ENCODE measurements at places on chromosomes 7 and 10. TPM values are rescaled to one million over a fixed set of nuclear protein-coding genes. Genes with fewer than 3 reads are reported as not detected.

Gene ABCB8
- 29.3 TPM for total RNA-seq

Gene LIPA
- total RNA-seq = 20.4 TPM

Gene CCNY
- total RNA-seq = 23.3 TPM

Gene ABCF2
- 30.8 TPM for total RNA-seq

Gene ZKSCAN5
- total RNA-seq = 6.3 TPM

Gene ODAD2
- not detected for total RNA-seq

Gene GRID2IP
- total RNA-seq = 0.49 TPM

Gene ITIH5
- 8.5 TPM for total RNA-seq

Gene CHN2
- total RNA-seq = 3.8 TPM

Gene SYNPO2L
- not detected for total RNA-seq

Gene DYDC2
- 0.42 TPM for total RNA-seq

Gene FZD8
- total RNA-seq = 13.1 TPM

Gene OR13A1
- total RNA-seq = not detected

Gene MAT1A
- 12.1 TPM for total RNA-seq

Gene COL13A1
- total RNA-seq = 2.3 TPM

Gene ADAM22
- 0.30 TPM for total RNA-seq

Gene NPY4R2
- total RNA-seq = 0.88 TPM

Gene HOXA2
- 0.39 TPM for total RNA-seq

Gene LYZL2
- total RNA-seq = not detected

Gene NANOS1
- 1.4 TPM for total RNA-seq

Gene NEBL
- 52.0 TPM for total RNA-seq

Gene SEMA3D
- 4.7 TPM for total RNA-seq

Gene CAMK1D
- 36.7 TPM for total RNA-seq

Gene EIF5AL1
- total RNA-seq = 0.05 TPM

Gene TMEM236
- 0.08 TPM for total RNA-seq

Gene C10orf105
- 0.21 TPM for total RNA-seq

Gene ADCYAP1R1
- not detected for total RNA-seq

Gene EIF4H
- 286 TPM for total RNA-seq

Gene FEZF1
- total RNA-seq = not detected

Gene OR2A5
- total RNA-seq = not detected

Gene MMP21
- not detected for total RNA-seq

Gene ENO4
- 4.4 TPM for total RNA-seq

Gene ATRNL1
- total RNA-seq = 1.1 TPM

Gene FAM107B
- total RNA-seq = 29.5 TPM

Gene GPR26
- not detected for total RNA-seq

Gene AQP1
- 138 TPM for total RNA-seq

Gene ASB10
- not detected for total RNA-seq

Gene TMEM213
- 9.2 TPM for total RNA-seq

Gene SAMD9L
- 1.3 TPM for total RNA-seq

Gene TSPAN12
- 3.7 TPM for total RNA-seq

Gene FAM13C
- total RNA-seq = 12.2 TPM

Gene HOXA13
- 0.11 TPM for total RNA-seq

Gene KMT2C
- total RNA-seq = 64.6 TPM

Gene VAX1
- total RNA-seq = not detected

Gene SH2B2
- 13.9 TPM for total RNA-seq

Gene MACC1
- 15.7 TPM for total RNA-seq

Gene ZPBP
- not detected for total RNA-seq

Gene ANLN
- 9.4 TPM for total RNA-seq

Gene CPA4
- total RNA-seq = 66.4 TPM

Gene PSD
- total RNA-seq = 4.5 TPM

Gene SLC26A5
- total RNA-seq = 0.51 TPM

Gene ZRANB1
- total RNA-seq = 37.9 TPM

Gene PI4K2A
- 30.1 TPM for total RNA-seq

Gene CCL24
- 0.64 TPM for total RNA-seq
